ENCODE measurements at places on chromosomes 16 and 17.

GRCh38 chr16:28321700-28322411 is 29.5 kb downstream of the SBK1 start:
- DNase-seq = no peak

- no peak for DNase-seq
These were observed 18.5 kb upstream of the RHOT1 start for GRCh38 chr17:32123782-32124181.

DNA sequence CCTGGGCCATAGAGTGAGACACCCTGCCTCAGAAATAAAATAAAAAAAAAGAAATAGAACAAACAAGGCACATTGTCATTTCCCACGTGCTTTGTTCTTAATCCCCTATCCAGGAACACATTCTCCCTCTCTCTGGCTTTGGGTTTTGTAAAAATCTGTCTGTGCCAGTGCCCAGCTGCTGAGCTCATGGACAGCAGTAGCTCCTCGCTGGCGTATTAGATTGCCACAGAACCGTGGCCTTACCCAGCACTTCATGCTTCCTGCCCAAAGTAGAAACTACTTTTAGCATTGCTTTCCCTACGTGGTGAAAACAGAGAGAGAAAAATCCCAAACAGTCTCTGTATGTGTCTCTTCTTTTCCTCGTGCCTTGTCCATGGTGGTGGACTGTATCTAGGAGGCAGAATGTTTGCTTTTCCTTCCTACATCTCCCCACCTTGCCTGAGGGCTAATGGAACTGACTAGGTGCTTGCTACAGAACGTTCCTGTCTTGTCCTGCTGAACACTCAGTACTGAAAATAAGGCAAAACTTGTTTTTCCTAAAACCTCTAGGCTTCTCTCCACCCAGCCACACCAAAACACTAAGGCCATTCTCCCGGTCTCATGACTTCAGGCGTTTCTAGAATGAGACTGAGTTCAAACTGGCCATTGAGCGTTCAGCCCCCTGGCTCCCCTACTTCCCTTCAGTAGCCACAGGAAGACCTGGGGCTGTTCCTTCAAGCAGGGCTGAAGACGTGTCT is 26.1 kb downstream of the MNT start:
- no peak for DNase-seq

DNA sequence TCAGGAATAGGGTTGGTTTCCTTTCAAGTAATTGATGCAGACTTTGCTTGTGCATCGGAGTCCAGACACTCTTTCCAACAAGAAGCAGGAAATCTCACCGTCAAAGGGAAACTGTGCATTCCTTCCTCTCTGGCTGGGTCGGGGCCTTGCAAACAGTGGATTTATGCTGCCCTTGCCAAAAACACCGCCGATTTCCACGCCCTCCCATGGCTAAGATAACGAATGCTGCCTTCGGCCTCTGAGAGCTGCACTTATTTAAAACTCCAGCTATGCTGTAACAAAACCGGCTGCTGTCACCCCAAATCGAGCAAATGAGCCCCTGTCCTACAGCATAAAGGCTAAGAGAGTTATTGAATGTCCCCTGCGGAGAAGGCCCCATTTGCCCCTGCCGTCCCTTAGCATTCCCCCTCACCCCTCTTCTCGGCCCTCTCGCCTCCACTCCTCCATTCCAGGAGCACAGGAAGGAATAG is 275.5 kb upstream of the IRX5 start:
- DNase-seq = no peak

GRCh38 chr17:75475851-75476250 is 19.4 kb downstream of the TMEM94 start:
- DNase-seq = no peak

GRCh38 chr17:81459224-81459623 is 53.4 kb downstream of the ACTG1 start:
- DNase-seq = no peak

- no peak for DNase-seq
These were observed 94.0 kb downstream of the VAT1L start for GRCh38 chr16:77882358-77882757.

DNA sequence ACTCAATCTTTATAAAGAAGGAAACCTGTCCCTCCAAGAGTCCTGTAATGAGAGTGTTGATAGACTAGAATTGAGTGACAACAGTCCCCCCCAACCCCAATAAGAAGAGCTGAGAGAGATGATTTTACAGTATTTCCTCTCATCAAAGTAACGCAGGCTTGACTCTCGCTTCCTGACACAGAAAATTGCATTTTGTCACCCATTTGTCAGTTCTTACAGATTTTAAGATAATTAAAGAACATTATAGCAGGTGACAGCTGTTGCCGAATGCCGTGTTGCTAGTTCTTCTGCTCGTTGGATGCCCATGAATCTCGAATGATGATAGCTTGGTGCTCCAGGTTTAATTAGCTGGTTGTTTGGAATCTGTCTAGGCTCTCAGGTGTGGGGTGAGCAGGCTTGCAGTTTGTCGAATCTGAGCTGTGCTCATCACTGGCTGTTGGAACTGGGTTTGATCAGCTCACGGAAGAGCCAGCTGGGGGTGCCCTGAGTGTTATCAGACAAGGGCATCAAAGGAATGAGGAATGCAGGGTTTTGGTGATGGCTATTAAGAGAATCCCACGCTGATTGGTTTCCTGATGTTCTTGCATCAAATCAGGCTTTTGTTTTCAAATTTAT is 84.8 kb upstream of the CPHXL start:
- no peak for DNase-seq

GRCh38 chr16:4846503-4846900 is 586 bp downstream of the GLYR1 start:
- no peak for DNase-seq

- no peak for DNase-seq
These were observed 456.7 kb downstream of the PMP22 start for GRCh38 chr17:14808425-14808824.

GRCh38 chr16:26951950-26952349 is 114.8 kb upstream of the C16orf82 start:
- no peak for DNase-seq

- no peak for DNase-seq
These were observed at the start of gene MGAT5B for GRCh38 chr17:76868176-76868668. TSS of gene MGAT5B (plus strand) at chr17:76868404. CDS start at chr17:76869030, 626 bp downstream.

GRCh38 chr17:79892457-79893241 is 53.4 kb upstream of the CBX4 start:
- no peak for DNase-seq

DNA sequence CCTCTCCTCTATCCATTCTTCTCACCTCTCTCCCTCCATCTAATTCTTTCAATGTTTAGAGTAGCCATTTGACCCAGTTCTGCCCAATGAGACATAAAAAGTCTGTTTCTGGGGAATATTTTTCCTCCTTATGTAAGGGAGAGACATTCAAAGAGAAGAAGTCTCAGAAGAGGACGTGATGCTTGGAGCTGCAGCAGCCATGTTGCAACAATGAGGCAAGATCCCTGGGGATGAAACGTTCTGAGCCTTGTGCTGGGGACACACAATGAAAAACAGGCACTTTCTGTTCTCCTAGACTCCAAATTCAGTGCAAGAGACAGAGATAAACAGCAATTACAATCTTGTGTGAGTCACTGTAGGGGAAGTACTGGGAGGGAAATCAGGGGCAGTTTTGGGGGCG is 130.8 kb downstream of the FOXL1 start:
- DNase-seq = no peak

DNA sequence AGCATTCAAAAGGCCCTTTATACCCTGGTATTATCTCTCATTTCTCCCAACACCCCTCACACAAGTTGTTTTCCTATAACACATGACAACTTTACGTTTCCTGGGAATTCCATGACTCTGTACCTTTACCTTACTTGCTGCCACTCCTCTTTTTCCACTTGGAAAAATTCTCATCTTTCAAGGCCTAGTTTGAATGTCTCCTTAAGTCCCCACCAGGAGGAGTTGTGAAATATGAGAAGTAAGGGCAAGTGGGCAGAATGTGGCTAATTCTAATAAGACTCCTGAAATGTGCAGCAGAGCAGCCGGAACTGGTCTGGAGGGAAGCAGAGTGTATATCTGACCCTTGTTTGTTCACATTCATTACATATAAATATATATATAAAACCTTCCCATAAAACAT is 39.7 kb downstream of the BRCA1 start:
- DNase-seq = no peak

- DNase-seq = no peak
These were observed 70.0 kb downstream of the CDK12 start for GRCh38 chr17:39531252-39531651.

GRCh38 chr17:78954684-78955083 is 25.0 kb downstream of the LGALS3BP start:
- no peak for DNase-seq

- DNase-seq = no peak
These were observed 491 bp downstream of the SLC25A19 start for GRCh38 chr17:75288770-75289114.

GRCh38 chr16:2841606-2842339 is 11.7 kb downstream of the ZG16B start:
- DNase-seq = no peak

- DNase-seq = no peak
These were observed 62.3 kb downstream of the TMEM100 start for GRCh38 chr17:55660178-55660886.

- no peak for DNase-seq
These were observed 26.8 kb downstream of the MPP2 start for GRCh38 chr17:43880420-43880991.

DNA sequence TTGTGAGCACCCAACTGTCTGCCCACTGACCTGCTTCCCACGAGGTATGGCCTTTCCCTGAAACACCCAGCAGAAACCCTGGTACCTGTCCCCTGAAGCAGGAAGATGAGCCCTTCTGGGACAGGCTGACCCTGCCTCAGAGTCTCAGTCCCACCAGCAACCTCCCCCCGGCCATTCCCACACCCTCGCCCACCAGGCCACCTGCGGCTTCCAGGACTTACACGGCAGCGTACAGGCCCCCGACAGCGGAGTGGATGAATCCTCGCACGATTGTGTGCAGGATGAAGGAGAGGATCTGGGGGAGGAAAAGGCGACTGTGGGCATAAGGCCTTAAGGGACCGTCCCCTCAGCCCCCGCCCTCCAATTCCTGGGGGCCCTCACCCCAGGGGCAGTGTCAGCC is 15.4 kb upstream of the PITPNA start:
- no peak for DNase-seq

DNA sequence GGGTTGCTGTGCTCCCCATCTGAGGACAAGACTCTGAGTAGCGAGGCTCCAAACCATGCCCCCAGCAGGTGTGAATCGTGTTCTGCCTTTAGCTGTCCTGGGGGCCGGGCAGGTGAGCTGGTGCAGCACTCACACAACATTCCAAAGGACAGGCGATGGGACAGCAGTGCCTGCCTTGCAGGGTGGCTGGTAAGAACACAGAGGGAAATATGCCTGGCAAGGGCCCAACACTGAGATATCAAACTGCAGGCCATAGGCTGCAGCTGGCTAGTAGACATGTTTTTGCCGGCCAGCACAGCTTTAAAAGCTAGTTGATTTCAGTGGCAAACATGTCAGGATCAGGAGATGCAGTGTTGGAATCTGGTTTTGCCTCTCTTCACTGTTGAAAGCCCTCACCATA is 23.6 kb downstream of the CLEC16A start:
- DNase-seq = no peak

DNA sequence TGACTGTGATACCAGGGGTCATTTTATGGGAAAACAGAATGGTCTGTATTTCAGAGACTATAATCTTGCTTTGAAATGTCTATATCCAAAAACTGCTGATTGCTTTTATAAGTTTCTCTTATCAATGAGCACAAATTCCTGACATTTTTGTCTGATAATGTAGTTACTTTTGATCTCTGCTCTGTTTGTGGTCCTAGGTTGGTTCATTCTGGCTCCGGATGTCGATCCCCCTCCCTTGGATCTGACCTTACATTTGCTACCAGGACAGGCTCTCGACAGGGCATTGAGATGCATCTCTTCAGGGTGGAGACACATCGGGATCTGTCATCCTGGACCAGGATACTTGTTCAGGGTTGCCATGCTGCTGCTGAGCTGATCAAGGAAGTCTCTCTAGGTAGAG is 27.3 kb upstream of the VPS4A start:
- DNase-seq = no peak

DNA sequence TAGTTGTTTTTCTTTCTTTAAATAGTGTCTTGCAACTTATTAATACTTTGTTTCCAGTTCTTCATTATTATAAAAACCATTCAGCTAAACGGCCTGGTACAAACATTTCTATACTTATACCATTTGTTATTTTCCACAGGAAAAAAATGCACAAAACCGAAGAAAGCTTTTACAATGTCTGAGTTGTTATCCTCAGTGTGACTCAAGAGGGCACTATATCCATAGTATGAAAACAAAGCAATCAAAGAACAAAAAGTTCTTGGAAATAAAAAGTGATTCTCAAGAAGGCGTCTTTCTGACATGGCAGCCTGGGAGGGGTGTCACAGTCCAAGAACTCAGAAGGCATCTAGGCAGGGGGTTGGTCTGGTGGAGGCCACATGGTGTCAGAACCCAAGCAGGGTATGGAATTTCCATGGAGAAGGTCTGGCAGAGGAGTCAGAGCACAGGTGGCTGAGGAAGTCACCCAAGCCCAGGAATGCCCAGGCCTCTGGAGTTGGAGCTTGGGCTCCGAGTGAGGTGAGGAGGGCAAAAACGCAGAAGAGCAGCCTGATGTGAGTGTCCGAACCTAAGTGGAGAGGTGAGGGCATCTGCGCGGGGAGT is 70.9 kb upstream of the ATP2A3 start:
- no peak for DNase-seq

All from esophagus squamous epithelium (tissue), 5 donors.